ENCODE measurements at places on chromosomes 2 and 18.

GRCh38 chr18:24039671-24040070 is 25.1 kb downstream of the TTC39C start:
- DNase-seq, result no peak

DNA sequence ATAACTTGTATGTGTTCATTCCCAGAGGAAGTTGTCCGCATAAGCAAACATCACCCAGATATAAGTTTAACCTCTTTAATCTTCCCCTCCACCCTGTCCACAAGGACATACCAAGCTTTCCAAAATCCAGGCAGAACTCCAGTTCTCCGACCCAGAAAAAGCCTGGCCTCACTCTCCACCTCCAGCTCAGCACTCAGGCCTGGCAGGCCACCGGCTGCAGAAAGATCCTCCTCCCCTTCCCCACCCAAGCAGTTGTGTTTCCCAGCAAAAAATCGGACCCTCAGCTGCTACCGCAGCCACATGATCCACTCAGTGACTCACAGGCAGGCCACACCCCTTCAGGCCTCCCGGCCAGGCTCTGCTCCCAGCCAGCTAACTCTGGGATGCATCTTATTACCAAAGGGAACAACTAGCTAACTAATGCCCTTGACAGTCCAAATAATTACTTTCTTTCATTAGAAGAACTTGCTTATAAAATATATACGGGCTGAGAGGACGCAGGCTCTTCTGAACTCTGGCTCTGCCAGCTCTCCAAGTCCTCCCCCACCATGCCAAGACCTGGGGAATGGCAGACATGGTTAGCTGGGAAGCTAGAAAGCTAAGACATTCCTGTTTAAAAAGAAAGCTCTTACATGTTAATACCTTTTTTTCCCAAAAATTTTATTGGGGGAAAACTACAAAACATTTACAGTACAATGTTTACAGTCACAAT is 4.5 kb downstream of the ZFP36L2 start:
- peak; percentile 87 for DNase-seq

DNA sequence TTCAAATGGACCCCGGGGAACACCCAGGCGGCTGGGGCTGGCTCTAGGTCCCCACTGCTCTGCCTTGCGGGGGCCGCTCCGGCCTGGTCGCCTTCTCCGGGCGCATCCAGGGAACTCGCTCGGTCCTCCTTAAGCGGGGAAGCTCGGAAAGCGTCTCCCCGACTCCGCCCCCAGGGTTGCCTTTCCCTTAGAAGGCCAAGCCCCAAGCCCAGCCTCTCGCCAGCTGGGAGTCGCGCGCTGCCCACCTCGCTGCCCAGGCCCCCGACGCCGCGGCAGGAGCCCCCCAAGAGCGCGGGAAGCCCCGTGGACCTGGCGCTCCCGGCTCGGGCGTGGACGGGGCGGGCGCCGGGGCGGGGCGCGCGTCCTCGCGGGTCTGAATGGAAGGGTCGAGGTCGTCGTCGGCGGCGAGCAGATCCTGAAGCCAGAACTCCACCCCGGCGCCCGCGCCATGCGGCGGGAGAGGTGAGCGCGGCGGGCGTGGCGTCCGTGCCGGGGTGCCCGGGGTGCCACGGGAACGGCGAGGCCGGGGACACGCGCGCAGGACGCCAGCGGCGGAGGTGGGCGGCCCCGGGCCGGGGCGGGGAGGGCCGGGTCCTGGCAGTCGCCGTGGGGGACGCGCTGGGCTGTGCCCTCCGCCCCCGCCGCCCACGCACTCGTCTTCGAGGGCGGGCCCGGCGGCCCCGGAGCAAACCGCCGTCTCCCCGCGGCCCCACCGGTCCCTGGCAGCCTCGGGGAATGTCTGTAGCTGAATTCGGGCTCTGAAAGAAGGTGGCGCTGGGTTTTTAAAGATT is at the start of gene BOK:
Gene BOK (plus strand): TSS at position 214 of the 791 bp plus-strand sequence. CDS start 739 bp downstream, outside the sequence.
- DNase-seq, result peak; percentile 68

DNA sequence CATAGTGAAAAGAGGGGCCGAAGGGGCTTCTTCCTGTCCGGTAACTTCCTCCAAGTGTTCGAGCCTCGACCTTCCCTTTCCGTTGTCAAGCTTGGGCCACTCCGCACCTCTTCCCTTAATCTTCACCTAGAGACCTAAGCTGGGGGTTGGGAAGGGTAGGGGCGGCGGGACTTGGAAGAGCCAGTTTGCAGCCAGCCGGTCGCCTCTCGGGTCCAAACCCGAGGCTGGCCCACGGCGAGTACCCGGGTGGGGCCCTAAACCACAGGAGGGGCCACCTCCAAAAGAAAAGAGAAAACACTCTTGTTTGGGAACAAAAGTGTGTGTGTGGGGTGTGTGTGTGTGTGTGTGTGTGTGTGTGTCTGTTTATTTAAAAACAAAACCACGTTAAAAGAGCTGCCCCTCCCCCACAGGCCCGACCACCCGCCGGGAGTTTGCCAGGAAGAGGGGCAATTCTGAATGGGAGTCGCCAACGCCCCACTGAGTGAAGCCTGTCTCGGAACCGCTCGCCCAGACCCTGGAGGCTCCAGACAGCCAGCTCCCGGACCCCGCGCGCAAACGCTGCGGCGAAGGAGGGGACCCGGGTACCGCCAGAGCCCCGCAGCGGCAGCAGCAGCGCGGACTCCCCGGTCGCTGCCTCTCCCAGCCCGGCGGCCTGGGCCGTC is 488 bp upstream of the RHOB start:
- DNase-seq, result peak; percentile 31

- no peak for DNase-seq
Measured at GRCh38 chr2:111632661-111633060, 251.3 kb downstream of the ANAPC1 start.

GRCh38 chr2:100213595-100213994 is 71.2 kb upstream of the AFF3 start:
- peak; percentile 30 for DNase-seq

GRCh38 chr2:37472959-37473358 is 128.5 kb downstream of the QPCT start:
- no peak for DNase-seq

DNA sequence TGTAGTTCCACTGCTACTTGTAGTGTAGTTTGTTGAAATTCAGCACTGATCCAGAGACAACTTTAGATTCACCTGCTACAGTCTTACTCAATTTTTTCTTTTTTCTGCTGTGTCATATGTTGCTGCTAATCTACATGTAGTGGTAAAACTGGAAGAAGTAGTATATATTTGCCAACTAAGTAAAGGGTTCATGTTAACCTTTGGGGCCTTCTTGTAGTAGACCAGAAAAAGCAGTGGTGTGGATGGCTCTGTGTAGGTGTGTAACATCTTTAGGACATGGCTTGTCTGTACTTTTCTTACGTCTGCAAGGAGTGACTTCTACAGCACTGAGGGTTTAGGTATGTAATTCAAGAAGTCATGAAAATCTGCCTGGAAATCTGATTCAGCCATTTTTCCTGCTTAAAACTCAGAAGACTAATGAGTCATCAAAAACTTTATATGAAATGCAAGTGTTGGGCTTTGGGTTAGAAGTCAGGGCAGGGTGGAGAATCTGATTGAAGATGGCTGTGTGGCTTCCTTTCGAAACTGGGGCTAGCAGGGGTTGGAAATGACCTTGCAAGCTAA is 8.4 kb downstream of the PTPRM start:
- DNase-seq, result no peak

DNA sequence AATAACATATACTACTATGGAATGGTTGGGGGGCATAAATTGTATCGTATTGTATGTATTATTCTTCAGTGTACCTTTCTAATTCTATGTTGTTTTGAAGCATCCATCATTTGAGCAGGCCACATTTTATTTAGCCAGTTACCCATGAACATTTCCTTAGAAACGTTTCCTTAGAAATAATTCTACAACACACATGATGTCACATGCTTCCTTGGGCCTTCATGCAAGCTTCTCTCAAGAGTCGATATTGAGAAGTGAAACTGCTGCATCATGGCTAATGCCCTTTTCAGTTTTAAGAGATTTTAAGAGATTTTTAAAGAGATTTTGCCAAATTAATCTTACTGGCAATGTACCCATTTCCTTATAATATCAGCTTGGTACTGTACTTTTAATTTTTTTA is 63.9 kb downstream of the ALPK2 start:
- no peak for DNase-seq

GRCh38 chr2:147663962-147664361 is 180.9 kb upstream of the ACVR2A start:
- no peak for DNase-seq

DNA sequence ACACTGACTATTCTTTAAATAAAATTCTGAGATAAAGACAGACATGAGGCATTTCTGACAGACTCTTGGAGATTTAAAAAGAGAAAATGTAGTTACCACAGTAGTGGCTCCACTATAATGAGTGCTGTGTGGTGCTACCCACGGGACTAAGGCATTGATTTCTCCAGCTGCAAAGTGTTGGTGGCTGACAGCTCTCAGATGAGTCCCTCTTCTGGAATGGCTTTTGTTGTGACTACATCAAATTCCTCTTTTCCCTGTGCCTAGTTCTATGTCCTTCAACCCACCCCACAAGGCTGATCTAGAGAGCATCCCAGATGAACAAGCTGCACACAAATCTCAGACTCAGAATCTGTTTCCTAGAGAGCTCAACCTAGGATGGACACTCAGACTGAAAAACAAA is 884.8 kb upstream of the ZEB2 start:
- no peak for DNase-seq

- no peak for DNase-seq
Measured at GRCh38 chr18:902229-902628, 2.4 kb upstream of the ADCYAP1 start.

- DNase-seq, result no peak
Measured at GRCh38 chr2:99509387-99509786, 19.6 kb upstream of the REV1 start.

DNA sequence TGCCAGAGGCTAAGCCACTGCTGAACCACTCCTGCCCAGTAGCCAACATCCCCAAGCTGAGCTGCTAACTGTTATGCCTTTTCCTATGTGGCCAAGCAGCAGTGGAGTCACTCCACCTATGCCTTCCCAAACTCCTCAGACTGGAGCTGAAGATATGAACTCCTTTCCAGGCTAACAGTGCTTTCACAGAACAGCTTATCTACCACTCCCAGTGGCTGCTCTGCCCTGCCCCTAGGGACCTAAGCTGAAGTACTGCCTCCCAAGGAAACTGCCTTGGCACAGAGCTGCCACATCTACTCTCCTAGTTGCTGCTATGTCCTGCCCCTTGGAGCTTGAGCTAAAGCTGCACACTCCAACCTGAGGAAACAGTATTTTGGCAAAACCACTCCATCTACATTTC is 275.9 kb downstream of the RBM43 start:
- DNase-seq, result no peak

- no peak for DNase-seq
Measured at GRCh38 chr2:146077156-146077555, 1557.2 kb upstream of the ZEB2 start.

GRCh38 chr18:9062418-9062751 is 40.1 kb upstream of the NDUFV2 start:
- DNase-seq, result no peak

DNA sequence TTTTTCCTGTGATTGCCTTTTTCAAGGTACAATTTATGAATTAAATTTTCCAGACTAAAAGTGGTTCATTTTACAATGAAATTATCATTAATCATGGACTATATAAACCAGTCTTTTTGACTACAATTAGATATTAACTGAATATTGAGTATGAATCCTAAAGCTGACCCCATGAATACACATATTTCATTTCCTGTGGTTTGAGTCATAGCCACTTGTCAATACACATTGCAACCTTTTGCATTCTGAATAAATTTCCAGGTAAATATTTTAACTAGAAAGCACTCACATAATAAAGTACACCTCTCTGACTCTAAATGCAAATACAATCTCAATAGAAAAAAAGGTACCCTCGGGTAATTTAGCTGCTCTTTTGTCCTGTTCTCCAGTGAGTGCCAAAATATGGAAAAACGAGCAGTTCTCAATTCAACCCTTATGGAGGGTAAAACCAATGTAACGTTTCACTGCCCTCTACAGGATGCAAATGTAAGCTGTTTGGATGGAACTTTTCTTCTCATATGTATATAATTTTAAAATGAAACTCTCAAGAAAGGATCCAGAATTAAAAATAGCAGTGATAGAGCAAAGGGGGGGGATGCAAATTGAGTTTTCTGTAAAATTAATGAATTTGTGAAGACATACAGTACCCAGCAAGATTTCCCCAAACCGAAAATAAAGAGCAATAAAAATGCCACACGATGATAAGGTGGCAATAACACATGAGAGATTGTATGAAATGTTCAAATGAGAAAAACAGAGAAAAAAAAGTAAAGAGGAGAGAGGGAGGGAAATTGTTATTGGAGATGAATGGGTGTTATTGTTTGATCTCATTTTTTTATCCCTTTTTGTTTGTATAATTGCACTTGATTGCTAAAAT is 1795.7 kb upstream of the PIK3C3 start:
- DNase-seq, result no peak

- peak; percentile 57 for DNase-seq
Measured at GRCh38 chr18:48202006-48202348, 207.2 kb downstream of the ZBTB7C start.

DNA sequence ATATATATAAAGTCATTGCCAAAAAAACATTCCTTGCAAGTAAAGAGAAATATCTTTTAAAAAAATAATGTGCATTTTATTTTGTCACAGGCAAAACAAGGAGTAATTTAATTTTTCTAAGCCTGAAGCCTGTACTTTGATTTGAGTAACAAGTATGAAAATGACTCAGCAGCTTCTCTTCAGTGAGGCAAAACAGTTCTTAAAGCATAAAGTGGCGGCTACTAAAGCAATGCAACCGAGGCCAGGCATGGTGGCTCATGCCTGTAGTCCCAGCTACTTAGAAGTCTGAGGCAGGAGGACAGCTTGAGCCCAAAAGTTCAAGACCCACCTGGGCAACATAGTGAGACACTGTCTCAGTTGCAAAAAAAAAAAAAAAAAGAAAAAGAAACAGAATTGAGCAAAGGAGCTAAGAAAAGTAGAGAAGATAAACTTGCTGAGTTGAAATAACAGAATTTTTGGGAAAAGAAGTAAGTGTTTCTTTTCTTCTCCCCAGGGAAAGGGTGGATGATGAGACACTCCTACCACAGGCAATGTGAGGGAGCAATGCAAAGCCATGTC is 29.6 kb downstream of the DOK1 start:
- no peak for DNase-seq

DNA sequence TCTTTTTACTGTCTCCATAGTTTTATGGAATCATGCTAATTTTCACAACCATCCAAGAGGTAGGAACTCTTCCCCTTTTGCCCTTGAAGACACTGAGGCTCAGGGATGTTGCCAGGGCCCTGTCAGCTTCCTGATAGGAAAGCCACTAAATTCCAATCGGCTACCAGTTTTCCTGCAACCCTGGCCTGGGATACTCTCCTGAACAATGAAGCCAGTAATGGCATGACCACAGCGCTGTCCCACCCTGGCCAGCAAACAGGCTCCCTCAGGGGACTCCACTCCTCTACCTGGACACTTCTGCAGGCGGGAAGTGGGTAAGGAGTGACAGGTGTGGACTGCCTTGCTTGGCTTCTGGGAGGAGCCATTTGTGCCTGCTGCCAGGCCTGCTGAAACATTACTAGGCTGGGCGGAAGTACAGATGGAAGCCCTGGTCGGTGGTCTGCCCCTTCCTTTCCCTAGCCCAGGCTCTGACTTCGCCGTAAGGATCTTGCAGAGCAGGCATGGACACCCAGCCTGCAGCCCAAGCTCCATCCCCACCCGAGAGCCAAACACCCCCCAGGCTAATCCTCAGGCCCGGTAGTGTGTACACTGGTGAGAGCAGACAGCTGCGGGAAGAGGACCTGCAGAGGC is 78.8 kb upstream of the SMAD2 start:
- DNase-seq, result no peak
